B cell (primary cell): ENCODE measurements at places on chromosomes 1 and 21. TPM values are rescaled to one million over a fixed set of nuclear protein-coding genes. Genes with fewer than 3 reads are reported as not detected.

The UQCRHL gene
- polyA plus RNA-seq: 0.98 and 1.3 TPM in 2 replicates

The RNF186 gene
- polyA plus RNA-seq: not detected in 2 replicates

- no peaks in the 10 kb centered on the region for H3K36me3 ChIP-seq
- no peak for DNase-seq
- H3K4me1 ChIP-seq: no peaks in the 10 kb centered on the region
- H3K27me3 ChIP-seq: no peaks in the 10 kb centered on the region
Observed at GRCh38 chr21:39422527-39423241, 22.9 kb downstream of the LCA5L start.

GRCh38 chr1:216430744-216431143 is 7.5 kb upstream of the USH2A start:
- no peaks in the 10 kb centered on the region for H3K4me1 ChIP-seq
- no peaks in the 10 kb centered on the region for H3K36me3 ChIP-seq
- no peak for DNase-seq
- H3K4me3 ChIP-seq: no peak overlapping the region
- H3K27me3 ChIP-seq: no peaks in the 10 kb centered on the region
- no peak overlapping the region for H3K27ac ChIP-seq

GRCh38 chr1:201898992-201899391 is 10.3 kb downstream of the SHISA4 start:
- H3K4me1 ChIP-seq: no peaks in the 10 kb centered on the region
- no peak for DNase-seq
- H3K36me3 ChIP-seq: no peaks in the 10 kb centered on the region
- H3K27me3 ChIP-seq: no peaks in the 10 kb centered on the region

DNA sequence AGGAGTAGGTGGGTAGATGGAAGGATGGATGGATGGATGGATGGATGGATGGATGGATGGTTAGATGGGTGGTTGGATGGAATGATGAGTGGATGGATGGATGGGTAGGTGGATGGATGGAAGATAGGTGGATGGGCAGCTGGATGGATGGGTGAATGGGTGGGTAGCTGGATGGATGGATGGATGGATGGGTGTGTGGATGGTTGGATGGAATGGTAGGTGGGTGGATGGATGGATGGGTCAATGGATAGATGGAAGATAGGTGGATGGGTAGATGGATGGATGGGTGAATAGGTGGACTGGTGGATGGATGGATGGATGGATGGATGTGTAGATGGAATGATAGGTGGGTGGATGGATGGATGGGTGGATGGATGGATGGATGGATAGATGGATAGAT is 164.0 kb upstream of the VAMP3 start:
- no peaks in the 10 kb centered on the region for H3K27me3 ChIP-seq
- no peaks in the 10 kb centered on the region for H3K4me1 ChIP-seq
- H3K4me3 ChIP-seq: no peak overlapping the region
- H3K36me3 ChIP-seq: no peaks in the 10 kb centered on the region
- DNase-seq: no peak
- H3K27ac ChIP-seq: no peak overlapping the region

GRCh38 chr1:47209091-47209490 is 19.3 kb upstream of the PDZK1IP1 start:
- no peaks in the 10 kb centered on the region for H3K4me1 ChIP-seq
- no peak for DNase-seq
- no peak overlapping the region for H3K4me3 ChIP-seq
- no peaks in the 10 kb centered on the region for H3K36me3 ChIP-seq
- no peak overlapping the region for H3K27ac ChIP-seq

- H3K36me3 ChIP-seq: no peaks in the 10 kb centered on the region
- no peak for DNase-seq
- H3K4me1 ChIP-seq: no peaks in the 10 kb centered on the region
- no peak overlapping the region for H3K4me3 ChIP-seq
Observed at GRCh38 chr1:5513846-5514526, 478.2 kb downstream of the NPHP4 start.

- no peak for DNase-seq
- H3K36me3 ChIP-seq: no peaks in the 10 kb centered on the region
- no peak overlapping the region for H3K27ac ChIP-seq
- no peaks in the 10 kb centered on the region for H3K4me1 ChIP-seq
- H3K27me3 ChIP-seq: no peaks in the 10 kb centered on the region
- no peak overlapping the region for H3K4me3 ChIP-seq
Observed at GRCh38 chr1:195908121-195908520, 700.1 kb downstream of the KCNT2 start.

DNA sequence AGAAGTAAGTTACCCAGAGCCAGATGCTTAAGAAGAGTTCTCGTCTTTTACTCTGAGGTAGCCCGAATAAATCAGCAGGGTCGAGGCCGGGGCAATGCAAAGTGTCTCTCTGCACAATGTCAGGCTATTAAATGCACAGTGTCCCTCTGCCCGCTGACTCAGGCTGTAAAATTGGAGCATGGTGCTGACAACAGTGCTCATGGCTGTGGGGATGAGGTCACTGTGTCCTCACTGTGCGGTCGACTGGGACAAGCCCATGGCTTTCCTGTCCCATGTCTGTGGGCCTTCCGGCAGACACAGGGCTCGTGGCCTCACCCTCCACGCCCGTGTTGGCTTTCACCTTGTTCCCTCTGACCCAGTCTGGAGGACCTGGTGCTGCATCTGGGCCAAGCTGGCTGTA is 14.6 kb upstream of the SLC2A1 start:
- no peak for DNase-seq
- H3K27ac ChIP-seq: no peak overlapping the region
- H3K4me3 ChIP-seq: no peak overlapping the region
- H3K27me3 ChIP-seq: no peaks in the 10 kb centered on the region

- no peaks in the 10 kb centered on the region for H3K36me3 ChIP-seq
- no peak overlapping the region for H3K27ac ChIP-seq
- DNase-seq: no peak
- no peaks in the 10 kb centered on the region for H3K27me3 ChIP-seq
Observed at GRCh38 chr1:79694241-79694640, 687.7 kb upstream of the ADGRL4 start.

- H3K4me3 ChIP-seq: no peak overlapping the region
- H3K27me3 ChIP-seq: no peaks in the 10 kb centered on the region
- no peaks in the 10 kb centered on the region for H3K36me3 ChIP-seq
- H3K4me1 ChIP-seq: no peaks in the 10 kb centered on the region
- DNase-seq: no peak
- H3K27ac ChIP-seq: no peak overlapping the region
Observed at GRCh38 chr1:61358770-61359455, 276.6 kb downstream of the NFIA start.
